ENCODE measurements at places on chromosomes 12 and 14. TPM values are rescaled to one million over a fixed set of nuclear protein-coding genes. Genes with fewer than 3 reads are reported as not detected.

Gene DHRS2
- total RNA-seq: 0.51 TPM

Gene KIF5A
- total RNA-seq: 0.17 TPM

Gene LRIG3
- total RNA-seq: 34.8 TPM

Gene MDGA2
- not detected for total RNA-seq

Gene WSB2
- 80.3 TPM for total RNA-seq

Gene CLEC7A
- total RNA-seq: not detected

Gene IAPP
- total RNA-seq: not detected

Gene ANKRD13A
- 69.2 TPM for total RNA-seq

Gene HCAR2
- total RNA-seq: not detected

Gene TMEM229B
- total RNA-seq: 1.8 TPM

Gene RFX4
- not detected for total RNA-seq

Gene C14orf180
- not detected for total RNA-seq

Gene COCH
- not detected for total RNA-seq

Gene ENDOU
- total RNA-seq: not detected

Gene MBD6
- 5.1 TPM for total RNA-seq

Gene DEPDC4
- 0.35 TPM for total RNA-seq

Gene RGS6
- not detected for total RNA-seq

Gene IFT43
- 35.9 TPM for total RNA-seq

Gene AJUBA
- 47.4 TPM for total RNA-seq

Gene A2M
- 19.0 TPM for total RNA-seq

Gene AICDA
- not detected for total RNA-seq

Gene PMCH
- total RNA-seq: not detected

Gene TMPRSS12
- total RNA-seq: not detected

Gene AHNAK2
- 58.5 TPM for total RNA-seq

Gene COL2A1
- under 0.01 TPM for total RNA-seq

Gene RNASE7
- not detected for total RNA-seq

Gene GLT8D2
- total RNA-seq: 34.1 TPM

Gene POC1B
- total RNA-seq: 9.9 TPM

Gene SIX6
- total RNA-seq: not detected

Gene CLEC1A
- 0.09 TPM for total RNA-seq

Gene SERPINA10
- not detected for total RNA-seq

All from pericardium fibroblast (primary cell).